ENCODE measurements at places on chromosomes 16 and 17.

DNA sequence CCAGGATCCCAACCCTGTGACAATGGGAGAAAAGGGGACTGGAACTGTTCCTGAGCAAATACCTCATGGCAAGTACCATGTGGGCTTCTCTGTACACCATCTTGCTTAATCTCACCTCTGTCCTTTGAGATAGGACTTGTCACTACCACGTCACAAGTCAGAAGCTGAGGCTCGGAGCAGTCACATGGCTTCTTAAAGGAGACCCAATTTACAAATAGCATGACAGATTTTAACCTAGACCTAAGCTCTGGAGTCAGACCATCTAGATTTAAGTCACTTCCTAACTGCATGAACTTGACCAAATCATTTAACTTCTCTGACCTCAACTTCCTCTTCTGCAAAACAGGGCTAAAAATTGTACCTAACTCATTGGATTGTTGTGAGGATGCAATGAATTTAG lies 36.0 kb upstream of the CCL1 start:
- DNase-seq = no peak

DNA sequence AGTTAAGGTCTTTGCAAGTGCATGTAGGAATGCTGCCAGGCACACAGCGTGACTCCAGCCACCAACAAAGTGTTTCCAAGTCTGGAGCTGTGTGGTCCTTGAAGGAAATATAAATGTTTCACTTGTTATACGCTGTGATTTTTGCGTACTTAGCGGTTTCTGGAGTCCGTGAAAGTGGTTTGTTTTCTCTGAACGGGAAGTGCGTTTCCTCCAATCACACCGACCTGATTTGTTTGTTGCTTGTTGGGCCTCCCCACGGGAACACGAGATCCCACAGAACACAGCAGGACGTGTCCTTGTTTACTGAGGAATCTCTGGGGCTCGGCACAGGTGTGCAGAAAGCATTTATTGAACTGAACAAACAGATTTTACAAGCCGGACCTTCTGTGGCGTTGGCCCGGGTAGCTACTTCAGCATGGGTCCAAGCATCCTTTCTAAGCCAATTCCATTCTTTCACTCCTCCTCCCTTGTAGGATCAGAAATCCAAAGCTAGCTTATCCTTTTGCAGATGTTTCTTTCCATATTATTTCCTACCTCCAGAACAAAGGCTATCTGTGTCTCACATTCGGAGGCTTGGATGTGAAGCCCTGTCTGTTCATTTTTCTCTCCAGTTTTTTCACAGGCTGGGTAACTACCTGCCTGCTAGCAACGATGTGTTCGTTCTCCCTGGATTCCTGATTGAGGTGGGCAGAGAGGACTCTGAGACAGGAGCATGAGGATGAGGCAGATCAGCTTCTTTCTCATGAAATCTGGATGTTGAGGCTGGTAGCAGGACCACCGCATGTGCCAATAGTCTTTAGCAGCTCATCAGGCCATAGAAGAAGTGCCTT lies 44.6 kb downstream of the ABAT start:
- DNase-seq = no peak

DNA sequence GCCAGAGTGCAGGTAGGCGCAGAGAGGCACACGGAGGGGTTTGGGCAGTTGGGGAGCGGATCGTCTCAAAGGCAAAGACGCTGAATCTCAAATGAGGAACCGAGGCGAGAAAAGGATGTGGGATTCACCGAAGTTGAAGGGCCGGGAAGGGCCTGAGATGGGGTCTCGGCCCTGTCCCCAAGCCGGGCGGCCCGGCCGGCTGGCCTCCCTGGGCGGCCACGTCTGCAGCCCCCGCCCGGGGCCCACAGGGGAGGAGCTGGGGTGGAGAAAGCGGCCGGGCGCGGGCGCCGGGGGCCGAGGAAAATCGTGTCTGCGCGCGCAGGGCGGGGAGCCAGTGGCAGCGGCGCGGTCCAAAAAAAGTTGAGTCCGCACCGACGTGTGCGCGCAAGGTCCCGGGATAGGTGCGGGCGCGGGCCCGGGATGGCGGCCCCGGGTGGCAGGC lies 458 bp downstream of the SLC12A4 start:
- no peak for DNase-seq

GRCh38 chr17:5621026-5621425 lies 36.7 kb upstream of the NLRP1 start:
- no peak for DNase-seq

DNA sequence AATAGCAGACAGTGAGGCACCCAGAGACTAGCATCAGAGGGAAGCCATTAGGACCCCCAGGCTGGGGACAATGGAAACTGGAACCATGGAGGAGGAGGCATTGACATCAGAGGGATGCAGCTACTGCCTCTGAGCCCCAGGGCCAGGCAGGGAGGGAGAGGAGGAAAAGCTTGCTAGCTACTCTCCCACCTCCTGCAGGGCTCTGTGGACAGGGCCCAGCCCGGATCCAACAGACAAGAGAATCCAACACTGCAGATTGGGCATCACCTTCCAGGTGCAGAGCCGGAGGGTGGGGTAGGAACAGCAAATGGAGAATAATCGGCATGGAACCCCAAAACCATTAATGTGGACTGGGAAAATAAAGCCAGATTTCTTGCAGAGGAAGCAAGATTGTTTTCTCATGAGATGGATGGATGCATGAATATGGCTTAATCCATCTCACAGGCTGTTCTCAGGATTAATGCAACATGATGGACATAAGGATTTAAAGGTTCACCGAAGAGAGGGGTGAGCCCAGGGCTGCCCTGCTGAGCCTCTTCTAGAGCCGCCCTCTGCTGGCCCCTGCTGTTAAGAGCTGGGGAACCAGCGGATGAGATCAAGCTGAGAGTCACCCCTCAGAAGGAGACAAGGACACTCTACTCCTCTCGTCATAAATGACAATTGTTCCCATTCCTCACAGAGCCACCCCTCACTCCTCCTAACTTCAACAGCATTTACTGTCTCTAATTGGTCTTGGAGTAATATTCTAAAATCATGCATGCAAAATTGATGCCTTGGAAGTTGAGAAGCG lies 48.8 kb downstream of the DNAH3 start:
- no peak for DNase-seq

- no peak for DNase-seq
Measured at GRCh38 chr17:77433385-77434135, 292.8 kb downstream of the SEC14L1 start.

DNA sequence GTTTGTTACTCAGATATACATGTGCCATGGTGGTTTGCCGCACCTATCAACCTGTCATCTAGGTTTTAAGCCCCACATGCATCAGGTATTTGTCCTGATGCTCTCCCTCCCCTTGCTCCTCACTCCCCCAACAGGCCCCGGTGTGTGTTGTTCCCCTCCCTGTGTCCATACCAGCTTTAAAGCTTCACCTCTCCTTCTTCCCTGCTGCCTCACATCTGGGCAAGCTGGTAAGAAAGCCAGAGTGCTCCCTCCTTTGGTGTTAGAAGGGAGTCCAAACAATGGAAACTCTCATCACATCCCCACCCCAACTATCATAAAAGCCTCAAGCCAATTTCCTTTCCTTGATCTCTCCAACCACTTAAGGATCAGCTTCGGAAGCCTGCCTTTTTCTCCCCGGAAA lies 1115.6 kb upstream of the GOT2 start:
- no peak for DNase-seq

DNA sequence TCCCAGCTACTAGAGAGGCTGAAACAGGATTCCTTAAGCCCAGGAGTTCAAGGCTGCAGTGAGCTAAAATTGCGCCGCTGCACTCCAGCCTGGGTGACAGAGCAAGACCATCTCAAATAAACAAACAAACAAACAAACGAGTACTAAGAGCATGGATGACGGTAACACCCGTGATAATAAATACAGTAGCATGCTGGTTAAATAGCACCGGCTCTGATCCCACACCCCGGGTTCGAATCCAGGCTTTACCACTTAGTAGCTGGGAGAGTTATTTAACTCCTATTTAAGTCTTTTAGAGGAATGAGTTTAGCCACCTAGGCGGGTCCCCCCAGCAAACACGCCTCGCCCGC lies 301 bp upstream of the METTL22 start:
- DNase-seq = no peak

DNA sequence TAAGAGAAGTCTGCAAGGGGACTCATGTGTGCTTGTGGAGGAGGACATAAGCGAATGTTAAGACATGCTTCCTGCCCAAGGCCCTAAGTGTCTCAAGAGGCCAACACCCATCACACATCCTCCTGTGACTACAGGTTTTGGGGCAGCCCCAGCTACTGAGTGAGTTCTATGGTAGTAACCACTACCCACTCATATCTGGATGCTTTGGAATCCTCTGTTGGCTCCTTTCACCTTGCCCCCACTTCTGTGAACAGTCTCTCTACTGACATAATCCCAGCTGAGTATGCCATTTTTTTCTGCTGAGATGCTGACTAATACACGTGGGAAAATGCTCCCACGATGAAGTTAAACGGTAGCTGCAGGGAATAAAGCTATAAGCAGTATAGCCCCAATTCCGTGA lies 153.5 kb downstream of the VPS53 start:
- no peak for DNase-seq

DNA sequence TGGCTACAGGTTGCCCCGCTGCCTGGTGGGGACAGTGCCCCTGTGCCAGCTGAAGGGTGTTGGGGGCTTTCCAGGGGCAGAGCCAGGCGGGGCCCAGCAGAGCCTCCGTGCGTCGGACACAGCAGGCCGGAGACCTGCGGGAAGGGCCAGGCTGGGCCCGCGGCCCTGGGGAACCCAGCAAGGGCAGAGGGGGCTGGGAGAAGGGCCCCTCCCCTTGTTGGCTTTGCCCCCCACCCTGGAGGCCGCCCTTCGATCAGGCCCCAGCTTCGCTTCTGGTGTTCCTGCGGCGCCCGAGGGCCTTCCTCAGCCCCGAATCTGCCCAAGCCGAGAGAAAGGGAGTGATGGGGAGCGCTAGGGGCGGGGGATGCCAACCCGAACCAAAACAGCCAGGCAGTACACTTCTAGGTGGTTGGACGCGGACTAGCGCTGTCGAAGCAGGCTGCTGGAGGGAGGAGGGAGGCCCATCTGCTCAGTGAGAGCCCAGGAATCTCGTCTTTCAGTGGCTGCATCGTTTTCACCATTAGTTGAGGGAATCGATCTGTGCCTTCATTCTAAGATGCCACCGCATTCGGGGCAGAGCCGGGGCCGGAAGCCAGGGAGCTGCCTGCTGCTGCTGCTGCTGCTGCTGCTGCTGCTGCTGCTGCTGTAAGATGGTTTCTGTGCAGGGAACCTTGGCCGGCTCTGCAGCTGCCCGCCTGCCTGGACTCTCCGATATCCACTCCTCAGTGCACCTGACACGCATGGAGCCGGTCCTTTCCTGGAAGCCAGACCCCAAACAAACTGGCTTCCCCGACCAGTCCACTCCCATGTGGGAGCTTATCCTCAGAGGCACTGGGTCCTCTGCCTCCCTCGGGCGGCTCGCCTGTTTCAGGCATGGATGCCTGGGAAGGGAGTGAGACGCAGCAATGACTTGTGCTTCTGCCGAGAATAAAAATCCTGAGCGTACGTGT lies 1.7 kb downstream of the JPH3 start:
- no peak for DNase-seq

GRCh38 chr17:31467502-31468256 lies 76.2 kb downstream of the RAB11FIP4 start:
- no peak for DNase-seq

GRCh38 chr16:28580726-28581315 lies 16.0 kb downstream of the SULT1A2 start:
- DNase-seq = no peak

DNA sequence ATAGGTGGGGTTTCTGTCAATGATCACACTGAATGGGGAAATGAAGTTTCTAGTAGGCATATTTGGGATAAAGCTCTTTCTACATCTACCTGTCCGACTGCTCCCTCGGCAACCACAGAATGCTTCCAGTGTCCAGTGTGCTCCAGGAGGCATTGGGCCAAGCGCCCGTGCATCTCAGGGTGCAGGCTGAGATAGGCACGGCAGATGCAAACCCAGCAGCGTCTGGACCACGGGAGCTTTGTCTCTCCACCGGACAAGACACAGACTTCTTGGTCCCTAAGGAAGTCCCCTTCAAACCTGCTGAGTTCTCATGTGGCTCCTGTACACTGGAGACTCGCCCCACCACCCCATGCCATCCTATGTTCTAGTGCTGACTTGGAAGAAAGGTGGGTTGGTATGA lies 202.8 kb downstream of the RPTOR start:
- DNase-seq = no peak

DNA sequence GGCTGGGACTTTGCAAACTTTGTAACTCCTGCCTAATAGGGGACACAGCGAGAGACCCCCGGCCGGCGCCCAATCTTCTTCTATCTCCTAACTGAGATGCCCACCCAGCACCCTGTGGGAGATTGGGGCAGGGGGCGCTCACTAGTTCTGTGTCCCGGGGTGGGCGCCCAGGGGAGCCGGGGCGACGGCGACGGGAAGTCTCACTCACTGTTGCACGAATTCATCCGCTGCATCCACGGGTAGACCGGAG lies 3.9 kb upstream of the HOXB5 start:
- no peak for DNase-seq

DNA sequence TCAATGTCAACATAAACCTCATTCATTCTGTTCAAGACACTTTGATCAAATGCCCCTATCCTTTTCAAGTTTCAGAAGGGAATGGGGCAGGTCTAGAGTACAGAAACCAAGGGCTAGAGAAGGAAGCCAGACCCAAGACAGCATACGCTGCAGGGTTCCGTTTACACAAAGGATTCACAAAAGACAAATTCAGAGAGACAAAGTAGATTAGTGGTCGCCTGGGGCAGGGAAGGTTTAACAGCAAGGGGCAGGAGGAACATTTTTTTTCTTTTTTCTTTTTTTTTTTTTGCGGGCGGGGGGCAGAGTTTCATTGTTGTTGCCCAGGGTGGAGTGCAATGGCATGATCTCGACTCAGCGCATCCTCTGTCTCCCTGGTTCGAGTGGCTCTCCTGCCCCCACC lies 19.9 kb upstream of the TRAP1 start:
- no peak for DNase-seq

- no peak for DNase-seq
Measured at GRCh38 chr16:57091975-57092785, at the start of gene CPNE2. TSS of gene CPNE2 (plus strand) at chr16:57092583. CDS start at chr16:57110743, 18,160 bp downstream.

GRCh38 chr17:75822800-75823166 lies 21.4 kb downstream of the UNC13D start:
- DNase-seq = no peak

GRCh38 chr16:23843143-23843542 lies 7.4 kb downstream of the PRKCB start:
- no peak for DNase-seq

DNA sequence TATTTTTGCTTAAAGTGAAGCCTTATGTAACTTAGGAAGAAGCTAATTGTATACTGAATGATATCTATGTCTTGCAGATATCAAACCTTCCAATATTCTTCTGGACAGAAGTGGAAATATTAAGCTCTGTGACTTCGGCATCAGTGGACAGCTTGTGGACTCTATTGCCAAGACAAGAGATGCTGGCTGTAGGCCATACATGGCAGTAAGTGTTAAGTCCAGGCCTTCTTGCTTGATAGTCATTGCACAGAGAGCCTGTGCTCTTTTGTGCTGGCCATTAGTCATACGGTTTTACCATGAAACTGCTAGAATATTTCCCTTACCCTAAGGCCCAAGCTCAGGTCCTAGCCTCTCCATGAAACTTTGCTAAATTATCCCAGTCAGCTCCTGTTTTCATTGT lies 92.5 kb downstream of the MAP2K4 start:
- DNase-seq = no peak

- no peak for DNase-seq
Measured at GRCh38 chr16:13863075-13863765, 56.7 kb upstream of the ERCC4 start.

GRCh38 chr17:17511881-17512858 lies 16.0 kb upstream of the RASD1 start:
- no peak for DNase-seq

GRCh38 chr17:64411999-64412771 lies 21.5 kb upstream of the PECAM1 start:
- DNase-seq = no peak

- no peak for DNase-seq
Measured at GRCh38 chr17:30170415-30170987, 53.9 kb downstream of the NSRP1 start.

Measured in cerebellar nuclear complex (tissue), 1 donor.